ENCODE measurements at places on chromosomes 7 and 10.

DNA sequence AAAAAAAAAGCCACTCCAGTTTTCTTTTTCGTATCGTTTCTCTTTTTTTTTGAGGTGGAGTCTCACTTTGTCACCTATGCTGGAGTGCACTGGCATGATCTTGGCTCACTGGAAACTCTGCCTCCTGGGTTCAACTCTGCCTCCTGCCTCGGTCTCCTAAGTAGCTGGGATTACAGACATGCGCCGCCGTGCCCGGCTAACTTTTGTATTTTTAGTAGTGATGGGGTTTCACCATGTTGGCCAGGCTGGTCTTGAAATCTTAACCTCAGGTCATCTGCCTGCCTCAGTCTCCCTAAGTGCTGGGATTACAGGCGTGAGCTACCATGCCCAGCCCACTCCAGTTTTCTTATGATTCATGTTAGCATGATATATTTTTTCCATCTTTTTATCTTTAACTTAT, 92.7 kb downstream of the ANKRD61 start:
- no peak for DNase-seq

GRCh38 chr7:90312745-90313144, 8.4 kb downstream of the FAM237B start:
- DNase-seq, result no peak

DNA sequence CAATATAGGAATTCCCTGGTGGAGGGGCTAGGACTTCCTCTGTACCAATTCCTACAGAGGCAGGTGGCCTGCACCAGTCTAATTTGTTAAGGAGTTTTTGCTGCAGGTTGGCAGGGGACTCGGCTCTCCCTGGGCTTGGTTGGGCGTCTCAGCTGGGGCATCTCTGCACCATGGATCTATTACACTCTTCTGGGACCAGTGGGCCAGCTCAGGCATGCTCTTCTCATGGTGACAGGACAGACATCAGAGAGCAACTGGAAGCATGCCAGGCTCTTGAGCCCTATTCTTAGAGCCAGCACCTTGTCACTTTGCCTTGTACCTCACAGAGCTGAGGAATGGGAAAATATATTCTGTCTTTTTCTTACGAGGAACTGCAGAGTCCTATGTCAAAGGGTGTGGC, 74.6 kb downstream of the SH2D4B start:
- DNase-seq, result no peak

GRCh38 chr7:33880787-33881186, 24.6 kb upstream of the BMPER start:
- no peak for DNase-seq

GRCh38 chr10:21488246-21488956, 37.1 kb downstream of the SKIDA1 start:
- no peak for DNase-seq

GRCh38 chr10:69329721-69330178, 51.5 kb downstream of the HK1 start:
- DNase-seq, result no peak

DNA sequence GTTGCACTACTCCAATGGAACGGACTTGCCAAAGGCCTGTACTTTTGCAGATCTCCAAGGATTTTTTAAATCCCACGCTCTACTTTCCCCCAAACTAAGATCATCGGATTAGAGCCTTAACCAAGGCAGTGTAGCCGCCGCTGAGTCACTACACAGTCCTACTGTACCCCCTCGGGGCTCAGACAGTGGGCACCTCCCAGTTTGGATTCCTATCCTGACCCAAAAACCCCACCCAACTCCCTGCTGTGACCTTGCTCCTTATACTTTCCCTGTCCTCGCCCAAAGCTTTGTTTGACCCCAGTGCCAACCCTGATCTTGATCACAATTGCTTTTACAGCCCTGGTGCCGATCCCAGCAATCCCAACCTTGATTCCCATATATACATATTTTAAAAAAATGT, 17.5 kb upstream of the PLAU start:
- no peak for DNase-seq

DNA sequence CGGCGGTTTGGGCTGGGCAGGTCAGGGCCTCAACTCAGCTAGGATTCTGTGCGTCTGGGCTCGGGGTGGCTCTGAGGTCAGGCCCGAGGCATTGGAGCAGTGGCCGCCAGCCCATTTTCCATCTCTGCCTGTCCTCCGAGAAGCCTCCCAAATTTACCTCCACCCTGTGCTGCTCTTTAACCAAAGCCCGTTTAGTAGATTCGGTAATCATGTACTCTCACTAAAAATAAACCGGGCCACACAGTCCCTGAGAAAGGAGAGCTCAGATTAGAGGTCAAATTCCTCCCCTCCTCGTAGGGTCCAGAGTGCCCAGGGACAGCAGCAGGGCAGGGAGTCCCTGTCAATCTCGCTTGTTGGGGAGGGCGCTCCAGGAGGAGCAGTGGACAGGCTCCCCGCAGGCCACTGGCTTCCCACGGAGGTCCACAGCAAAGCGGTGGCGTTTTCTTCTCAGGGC, 88.7 kb upstream of the CHST15 start:
- DNase-seq, result no peak

DNA sequence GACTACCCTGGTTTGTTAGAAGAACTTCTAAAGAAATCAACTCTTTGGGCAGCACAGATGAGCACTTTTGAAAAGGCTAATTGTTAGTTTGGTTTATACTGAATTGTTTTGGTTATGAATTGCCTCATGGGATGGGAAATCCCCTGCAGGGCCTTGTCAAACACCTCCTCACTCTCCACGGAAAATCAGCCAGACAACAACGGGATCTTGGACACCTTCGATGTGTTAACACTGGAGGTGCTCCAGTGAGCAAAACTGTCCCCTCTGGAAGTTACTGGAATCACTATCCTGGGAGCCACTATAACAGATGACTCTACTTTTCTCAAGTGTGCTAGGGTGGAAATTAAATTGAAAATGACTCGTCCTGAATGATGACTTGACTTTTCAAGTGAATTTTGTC, 38.7 kb downstream of the CDK6 start:
- peak; percentile 70 for DNase-seq
